ENCODE measurements at places on chromosomes 2 and 18.

DNA sequence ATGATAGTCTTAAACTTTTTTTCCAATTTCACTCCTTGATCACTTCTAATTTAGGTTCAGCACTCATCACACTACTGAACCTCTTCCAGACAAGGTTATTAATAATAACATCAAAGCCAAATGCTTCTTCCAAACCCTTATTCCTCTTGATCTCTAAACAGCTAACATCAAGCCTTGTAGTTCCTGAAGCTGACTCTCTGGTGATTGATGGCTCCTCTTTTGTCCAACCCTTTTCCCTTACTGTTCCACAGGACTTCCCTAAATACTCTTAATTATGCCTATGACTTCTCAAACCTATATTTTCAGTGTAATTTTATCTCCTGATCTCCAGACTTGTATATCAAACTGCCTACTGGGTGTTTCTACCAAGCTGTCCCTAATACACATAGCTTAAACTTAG, 83.9 kb downstream of the FAM228A start:
- no peak for DNase-seq

- peak; percentile 7 for DNase-seq
Measured at GRCh38 chr2:96505231-96505889, at the start of gene NEURL3. Gene NEURL3, minus strand, starts transcription at chr2:96505357. Its CDS starts 71 bp downstream, at chr2:96505286.

DNA sequence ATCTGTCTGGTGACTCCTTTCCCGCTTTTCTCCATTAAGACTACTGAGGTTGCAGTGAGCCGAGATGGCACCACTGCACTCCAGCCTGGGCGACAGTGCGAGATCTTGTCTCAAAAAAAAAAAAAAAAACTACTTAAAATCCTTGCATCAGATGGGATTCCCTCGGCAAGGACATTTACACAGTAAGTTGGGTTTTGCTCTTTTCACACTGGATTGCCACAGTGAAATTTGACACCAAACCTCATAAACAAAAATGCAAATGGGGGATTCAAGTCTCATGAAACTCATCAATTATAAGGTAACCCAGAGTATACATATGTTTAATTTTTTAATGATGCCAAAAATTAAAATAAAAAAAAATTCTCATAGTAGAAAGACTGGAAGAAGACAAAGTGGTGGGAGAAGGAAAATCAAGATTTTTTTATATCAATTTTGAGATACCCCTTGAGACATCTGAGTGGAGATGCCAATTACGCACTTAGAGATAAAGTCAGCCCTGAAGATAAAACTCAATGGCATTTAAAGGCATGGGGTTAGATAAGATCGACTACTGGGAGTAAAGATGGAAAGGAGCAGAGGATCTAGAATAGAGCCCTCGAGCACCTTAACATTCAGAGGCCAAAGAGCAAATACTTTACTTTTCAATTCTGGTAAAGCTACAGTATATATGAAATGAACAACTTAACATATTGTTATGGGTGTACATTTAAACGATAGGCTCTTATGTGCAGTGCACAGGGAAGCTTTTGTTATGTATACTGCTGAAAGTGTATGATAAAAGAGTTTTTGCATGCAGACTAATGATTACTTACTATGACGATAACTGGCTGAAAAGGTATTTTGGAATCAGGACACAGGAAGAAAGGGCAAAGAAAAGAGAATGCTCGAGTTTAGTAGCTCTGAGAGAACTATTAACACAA, 37.6 kb downstream of the CHMP3 start:
- DNase-seq, result no peak

- DNase-seq, result no peak
Measured at GRCh38 chr2:106758901-106759497, 127.0 kb downstream of the ST6GAL2 start.

- no peak for DNase-seq
Measured at GRCh38 chr2:72945450-72946019, 28.2 kb downstream of the EMX1 start.

DNA sequence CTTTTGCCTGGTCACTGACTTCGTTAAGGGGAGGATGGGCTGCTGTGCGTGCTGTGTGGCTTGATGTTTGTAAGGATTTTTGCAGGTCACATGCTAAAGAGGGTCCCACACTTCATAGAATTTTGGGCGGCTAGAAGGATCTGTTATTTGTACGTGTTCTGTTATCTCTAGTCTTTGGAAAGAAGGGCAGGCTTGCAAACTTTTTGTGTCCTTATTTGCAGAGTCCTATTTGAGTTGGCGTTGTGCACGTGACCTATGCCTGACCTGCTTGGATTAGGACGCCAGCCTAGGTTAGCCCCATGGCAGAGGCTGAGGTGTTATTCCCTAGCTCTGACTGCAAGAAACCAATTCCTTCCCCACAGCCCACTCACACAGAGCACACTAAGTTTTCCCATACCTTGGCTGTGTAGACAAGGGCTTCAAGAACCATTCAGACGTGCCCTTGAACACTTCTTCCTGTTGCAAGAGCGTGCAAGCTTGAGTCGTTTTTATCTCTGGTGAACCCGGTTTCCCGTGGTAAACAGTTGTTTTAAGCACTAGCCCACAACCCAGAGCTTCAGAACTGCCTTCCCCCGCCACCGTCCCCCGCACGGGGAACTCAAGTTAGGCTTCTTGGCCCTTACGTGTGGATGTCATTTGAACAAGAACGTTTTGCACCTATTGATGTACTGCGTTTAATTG, 94.6 kb downstream of the LDLRAD4 start:
- DNase-seq, result peak; percentile 38

DNA sequence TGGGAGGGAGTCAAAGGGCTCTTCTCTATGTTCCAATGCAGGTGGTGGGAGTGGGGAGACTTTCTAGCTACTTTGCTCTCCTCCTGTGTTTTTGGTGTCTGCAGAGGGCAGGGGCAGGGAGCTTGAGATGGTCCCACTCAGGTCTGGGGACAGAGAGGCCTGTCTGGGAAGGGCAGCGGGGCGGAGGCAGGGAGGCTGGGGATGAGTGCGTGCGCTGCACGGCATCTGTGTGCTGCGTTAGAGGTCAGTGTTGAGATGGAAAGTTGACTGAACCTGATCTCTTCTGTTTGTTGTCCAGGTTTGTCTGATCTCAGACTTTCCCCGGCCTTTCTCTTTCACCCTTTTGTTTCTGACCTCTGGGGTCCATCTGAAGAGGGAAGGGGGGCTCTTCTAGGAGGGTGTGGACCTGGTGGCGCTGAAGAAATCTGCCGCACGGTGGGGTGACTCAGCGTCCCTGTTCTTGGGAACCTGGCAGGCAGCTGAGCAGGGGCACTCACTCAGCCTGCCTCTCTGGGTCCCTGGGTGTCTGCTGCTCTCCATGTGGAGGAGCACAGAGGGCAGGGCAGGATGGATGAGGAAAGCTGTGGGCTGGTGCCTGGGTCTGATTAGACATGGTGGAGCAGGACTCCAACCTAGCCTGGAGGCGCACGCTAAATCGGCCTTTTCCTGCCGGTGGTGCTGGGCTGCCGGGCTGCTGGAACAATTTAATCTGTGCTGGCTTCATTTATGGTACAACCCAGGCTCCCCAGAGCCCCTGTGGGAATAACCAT, 24.1 kb downstream of the IGFBP2 start:
- DNase-seq, result no peak

DNA sequence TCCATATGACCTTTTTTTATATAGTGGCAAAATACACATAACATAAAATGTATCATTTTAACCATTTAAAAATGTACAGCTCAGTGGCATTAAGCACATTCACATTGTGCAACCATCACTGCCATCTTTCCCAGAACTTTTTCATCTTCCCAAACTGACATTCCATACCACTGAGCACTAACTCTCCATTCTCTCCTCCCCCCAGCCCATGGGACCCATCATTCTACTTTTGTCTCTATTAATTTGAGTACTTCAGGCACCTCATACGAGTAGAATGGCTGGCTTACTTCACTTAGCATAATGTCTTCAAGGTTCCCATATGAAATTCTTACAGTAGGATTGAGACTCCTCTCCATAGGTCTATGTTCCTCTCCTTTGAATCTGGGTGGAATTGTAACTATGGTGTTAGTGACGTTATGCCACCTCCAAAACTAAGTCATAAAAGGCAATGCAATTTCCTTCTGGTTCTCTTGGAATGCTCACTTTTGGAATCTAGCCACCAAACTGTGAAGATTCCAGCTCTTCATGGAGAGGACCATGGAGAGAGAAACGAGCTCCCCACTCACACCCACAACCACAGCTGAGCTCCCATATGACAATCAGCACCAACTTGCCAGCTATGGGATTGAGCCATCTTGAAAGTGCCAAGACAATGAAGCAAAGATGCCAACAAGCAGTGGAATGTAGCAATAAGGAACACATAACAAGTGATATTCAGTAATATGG, 9.8 kb upstream of the DNAJC27 start:
- no peak for DNase-seq

GRCh38 chr18:13410471-13410870, 191.9 kb downstream of the LDLRAD4 start:
- DNase-seq, result no peak

GRCh38 chr2:46978723-46979122, 63.1 kb upstream of the MCFD2 start:
- peak; percentile 31 for DNase-seq

- no peak for DNase-seq
Measured at GRCh38 chr18:25433590-25433989, 81.6 kb upstream of the ZNF521 start.

GRCh38 chr2:127053731-127054603, 53.0 kb downstream of the BIN1 start:
- no peak for DNase-seq

DNA sequence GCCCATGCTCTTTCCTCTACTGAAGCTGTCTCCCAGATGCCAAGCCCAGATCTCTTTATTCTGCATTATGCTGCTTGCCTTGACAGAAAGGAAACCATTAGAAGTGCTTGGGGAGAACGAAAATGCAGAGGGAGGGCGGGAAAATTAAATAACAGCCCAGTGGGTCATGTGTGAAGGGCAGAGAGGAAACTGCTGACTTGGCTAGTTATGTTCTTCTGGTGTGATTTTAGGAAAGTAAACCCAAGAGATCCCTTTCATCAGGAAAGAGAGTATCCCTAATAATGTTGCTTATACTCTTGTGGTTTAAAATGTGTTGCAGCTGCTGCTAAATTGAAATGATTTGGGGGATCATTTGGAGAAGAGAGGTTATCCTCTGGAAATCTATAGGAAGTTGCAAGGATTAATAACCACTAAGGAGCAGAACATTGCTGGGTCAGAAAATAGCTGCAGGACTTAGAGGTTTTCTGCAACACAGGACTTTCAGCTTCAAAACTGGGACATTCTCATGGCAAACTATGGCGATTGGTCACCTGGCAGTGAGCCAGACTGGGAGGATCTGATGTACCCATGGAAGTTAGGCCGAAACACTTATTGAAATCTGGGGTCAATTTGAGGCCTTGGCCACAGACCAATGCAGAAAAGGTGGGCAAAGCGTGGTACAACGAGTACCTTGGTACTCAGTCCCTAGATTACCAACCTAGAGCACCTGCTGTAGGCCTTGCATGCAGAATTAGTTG, 172.2 kb downstream of the TMEM247 start:
- DNase-seq, result no peak

DNA sequence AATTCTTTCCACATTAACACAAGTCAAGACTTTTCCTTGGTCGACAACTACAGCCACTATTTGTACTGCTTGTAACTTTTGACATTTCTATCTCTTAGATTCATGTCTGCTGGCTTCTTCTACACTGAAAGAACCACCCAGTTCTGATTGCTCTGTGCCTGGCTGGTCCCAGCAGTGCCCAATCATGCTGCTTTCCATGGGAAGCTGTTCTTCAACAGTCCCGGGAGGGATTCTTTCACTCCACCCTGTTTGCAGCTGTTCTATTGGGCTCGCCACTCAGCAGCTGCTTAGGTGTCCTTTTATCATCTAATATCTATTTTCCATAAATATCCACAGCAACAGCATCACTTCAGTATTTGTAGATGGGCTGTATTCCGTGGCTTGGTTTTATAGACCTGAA, 471.1 kb upstream of the SMIM21 start:
- DNase-seq, result no peak

- no peak for DNase-seq
Measured at GRCh38 chr2:142236181-142236580, 105.4 kb upstream of the LRP1B start.

GRCh38 chr2:219028141-219028540, 13.2 kb downstream of the CFAP65 start:
- DNase-seq, result no peak

- DNase-seq, result no peak
Measured at GRCh38 chr2:55986700-55987440, 63.3 kb upstream of the EFEMP1 start.

- DNase-seq, result no peak
Measured at GRCh38 chr2:176642074-176642473, 372.8 kb downstream of the MTX2 start.

DNA sequence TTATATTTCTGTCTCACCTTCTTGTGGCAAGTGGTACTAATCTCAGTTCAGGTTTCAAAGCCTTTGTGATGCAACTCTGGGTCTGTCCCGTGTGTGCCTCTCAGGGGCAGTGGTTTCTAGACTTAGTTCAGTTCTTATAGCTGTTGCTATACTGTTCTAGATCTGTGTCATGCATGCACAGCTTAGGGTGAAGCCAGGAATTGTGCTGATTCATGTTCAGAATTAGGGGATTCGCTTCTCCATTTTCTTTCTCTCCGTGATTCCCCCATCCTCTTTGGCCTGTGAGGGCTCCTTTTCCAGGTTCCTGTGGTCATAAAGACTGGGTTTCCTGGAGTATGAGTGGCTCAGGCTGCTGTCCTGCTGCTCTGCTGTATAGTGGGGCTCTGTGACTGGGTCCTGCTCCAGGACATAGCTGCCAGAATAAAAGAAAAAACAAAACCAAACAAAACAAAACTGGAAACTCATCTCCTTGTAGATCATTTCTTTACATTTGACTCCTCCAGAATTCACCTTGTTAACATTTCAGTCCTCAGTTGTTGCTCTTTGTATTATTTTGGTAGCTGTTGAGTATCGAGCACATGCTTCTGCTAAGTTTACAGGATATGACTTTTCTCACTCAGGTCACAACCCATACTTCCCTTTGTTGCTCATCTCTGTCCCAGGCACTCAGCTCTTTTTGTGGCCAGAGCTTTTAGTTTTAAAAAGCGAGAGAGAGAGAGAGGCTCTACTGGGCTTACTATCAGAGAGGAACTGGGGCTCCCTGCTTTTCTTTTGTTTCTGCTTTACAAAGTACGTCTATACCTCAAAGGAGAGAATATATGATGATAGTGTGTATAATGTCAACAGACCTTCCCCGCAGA, 34.2 kb downstream of the CERS6 start:
- peak; percentile 83 for DNase-seq

GRCh38 chr2:170530284-170530745, 184.8 kb upstream of the SP5 start:
- DNase-seq, result no peak

Measured in stimulated activated naive CD8-positive, alpha-beta T cell treated with anti-CD3 and anti-CD28 coated beads, Interleukin-15, amount 100 ng/mL, for 72 hours (primary cell).